SW480 (cell line): ENCODE measurements at places on chromosomes 5 and 9.

DNA sequence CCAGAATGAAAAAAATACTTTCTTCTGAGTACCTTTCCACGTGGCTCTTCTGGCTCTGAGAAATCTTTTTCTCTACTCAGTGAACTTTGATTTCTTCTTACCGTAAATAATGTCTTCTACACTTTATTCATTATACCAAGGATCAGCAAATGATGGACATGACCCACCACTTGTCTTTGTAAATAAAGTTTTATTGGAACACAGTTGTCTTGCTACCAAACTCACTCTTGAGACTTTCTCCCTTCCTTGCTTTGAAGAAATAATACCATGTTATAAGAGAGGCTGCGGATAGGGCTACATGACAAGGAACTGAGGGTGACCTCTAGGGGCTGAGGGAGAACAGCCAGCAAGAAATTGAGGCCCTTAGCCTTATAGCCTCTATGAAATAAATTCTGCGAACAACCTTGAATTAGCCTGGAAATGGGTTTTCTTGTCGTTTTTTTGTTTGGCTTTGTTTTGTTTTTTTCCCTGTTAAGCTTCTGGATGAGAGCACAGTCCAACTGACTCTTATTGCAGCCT, 212.5 kb downstream of the COMMD10 start:
- no peak for DNase-seq

DNA sequence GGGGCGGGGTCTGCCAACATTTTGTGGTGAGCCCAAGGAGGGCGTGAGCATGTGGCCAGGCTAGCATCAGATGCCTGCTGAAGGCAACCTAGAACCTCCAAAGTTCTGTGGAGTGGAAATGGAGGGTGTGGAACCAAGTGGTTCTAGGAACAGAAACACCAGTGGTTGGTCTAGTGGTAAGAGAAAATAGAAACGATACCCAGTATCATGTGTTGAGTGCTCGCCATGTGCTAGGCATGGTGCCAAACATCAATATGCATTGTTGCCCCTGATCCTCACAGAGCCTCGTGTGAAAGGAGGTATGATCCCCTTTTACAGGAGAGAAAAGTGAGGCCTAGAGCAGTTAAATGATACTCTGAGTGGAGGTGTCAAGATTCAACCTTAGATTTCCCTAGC, 31.5 kb upstream of the MVB12B start:
- DNase-seq: no peak

- DNase-seq: no peak
Observed at GRCh38 chr5:93790401-93790800, 49.0 kb upstream of the POU5F2 start.

DNA sequence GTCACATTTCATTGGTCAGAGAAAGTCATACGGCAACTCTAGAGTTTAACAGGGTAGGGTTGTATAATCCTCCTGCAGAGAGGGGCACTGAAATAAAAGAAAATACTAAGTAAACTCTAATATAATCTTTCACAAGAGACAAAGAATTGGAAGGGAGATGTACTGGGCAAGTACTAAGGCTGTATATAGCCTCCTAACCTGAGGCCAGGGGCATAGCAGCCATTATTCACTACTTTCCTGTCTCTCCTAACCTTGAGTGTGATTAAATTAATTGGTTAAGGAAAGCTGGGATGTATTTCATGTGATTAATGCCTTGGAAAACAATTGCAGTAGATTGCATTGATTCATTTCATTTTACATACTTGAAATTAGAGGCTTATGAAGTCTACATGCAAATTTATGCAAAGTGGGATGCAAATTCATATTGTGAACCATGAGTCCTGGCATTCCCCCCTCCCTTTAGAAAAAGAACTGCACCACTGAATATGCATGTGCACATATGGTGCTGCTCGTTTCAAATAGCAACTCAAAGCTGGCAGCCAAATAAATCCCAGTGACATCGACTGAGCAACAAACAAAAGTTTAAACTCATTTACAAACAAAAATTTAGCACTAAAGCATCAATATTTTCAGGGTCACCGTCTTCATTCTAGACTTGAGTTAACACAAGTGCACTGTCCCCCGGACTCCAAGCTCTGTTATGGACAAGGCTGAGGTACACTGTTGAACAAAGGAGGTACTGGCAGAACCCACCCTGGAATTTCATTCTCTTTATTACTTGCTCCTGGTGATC, 70.0 kb downstream of the DMAC1 start:
- no peak for DNase-seq

- peak; percentile 93 for DNase-seq
Observed at GRCh38 chr5:82356808-82357671, 78.9 kb upstream of the RPS23 start.

GRCh38 chr5:80569961-80570786, at the start of gene ANKRD34B:
Gene ANKRD34B (minus strand): TSS chr5:80570280. CDS start chr5:80560019, 10,261 bp downstream.
- peak; percentile 13 for DNase-seq
